Activated CD4-positive, alpha-beta T cell treated with anti-CD3 and anti-CD28 coated beads, Interleukin-2, amount 10 ng/mL, durations not matched to agents 7 days and 5 days (primary cell): ENCODE measurements at places on chromosomes 7 and 10. TPM values are rescaled to one million over a fixed set of nuclear protein-coding genes. Genes with fewer than 3 reads are reported as not detected.

DNA sequence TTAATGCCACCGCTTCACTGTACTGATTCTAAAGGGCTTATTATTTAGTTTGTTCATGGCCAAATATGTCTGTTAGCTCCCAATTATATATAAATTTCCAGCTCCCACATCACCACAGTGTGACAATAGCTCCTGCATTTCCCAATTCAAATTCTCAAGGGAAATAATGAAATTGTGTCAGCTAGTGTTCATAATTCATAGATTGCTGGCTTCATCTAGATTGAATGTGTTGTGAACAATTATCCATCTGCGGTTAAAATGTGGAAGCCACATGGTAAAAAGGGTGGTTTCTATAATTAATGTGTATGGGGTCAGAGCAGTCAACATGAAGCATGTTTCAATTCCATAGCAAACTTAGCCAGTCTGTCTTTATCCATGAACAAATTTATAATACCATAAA, 154.3 kb downstream of the SEMA3E start:
- no peak for DNase-seq

The GNGT1 gene
- total RNA-seq, result not detected

The SPACDR gene
- 3.0 TPM for total RNA-seq

The DDC gene
- not detected for total RNA-seq
